ENCODE measurements at places on chromosomes 7 and 10.

- no peak for DNase-seq
Measured at GRCh38 chr10:72223743-72224101, 7.6 kb upstream of the ASCC1 start.

GRCh38 chr10:110425684-110426293 lies 71.9 kb upstream of the DUSP5 start:
- DNase-seq: peak; percentile 38

DNA sequence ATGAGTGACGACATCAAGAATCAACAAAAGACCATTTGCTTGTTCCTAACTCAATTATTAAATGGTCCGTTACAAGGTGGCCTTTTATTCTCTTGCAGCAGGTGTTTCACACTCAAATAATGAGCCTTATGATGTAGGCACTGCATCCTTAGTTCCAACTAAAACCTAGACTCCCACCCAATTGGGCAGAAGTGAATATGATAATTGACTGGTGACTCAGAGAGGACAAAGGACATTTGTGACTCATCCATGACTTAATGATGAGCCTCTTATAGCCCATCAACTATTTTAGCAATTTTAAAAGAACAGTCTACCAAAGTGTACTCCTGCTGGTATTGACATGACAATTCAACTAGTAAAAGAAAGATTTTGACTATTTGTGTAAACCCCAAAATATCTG lies 1027.8 kb upstream of the PHF14 start:
- DNase-seq: no peak

- DNase-seq: no peak
Measured at GRCh38 chr10:95350219-95350829, 59.5 kb upstream of the PDLIM1 start.

- DNase-seq: no peak
Measured at GRCh38 chr10:67520924-67521520, 175.0 kb downstream of the CTNNA3 start.

GRCh38 chr7:122901250-122901649 lies 15.0 kb upstream of the CADPS2 start:
- DNase-seq: no peak

DNA sequence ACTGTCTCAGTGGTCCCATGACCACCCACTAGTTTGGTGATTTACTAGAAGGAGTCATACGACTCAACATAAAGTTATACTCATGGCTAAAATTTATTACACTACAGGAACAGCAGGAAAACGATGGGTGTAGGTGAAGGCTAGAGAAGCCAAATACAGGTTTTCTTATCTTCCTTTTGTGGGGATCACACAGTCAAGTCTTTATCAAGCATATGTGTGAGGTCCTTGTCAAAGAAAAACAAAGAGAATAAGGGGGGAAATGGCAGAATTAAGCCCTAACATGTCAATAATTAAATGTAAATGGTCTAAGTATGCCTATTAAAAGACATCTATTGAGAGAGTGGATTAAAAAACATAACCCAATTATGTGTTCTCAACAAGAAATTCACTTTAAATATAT lies 47.8 kb upstream of the UBN2 start:
- DNase-seq: no peak

- no peak for DNase-seq
Measured at GRCh38 chr10:77360835-77361234, 276.8 kb downstream of the KCNMA1 start.

GRCh38 chr10:126101736-126102135 lies 205.4 kb downstream of the FANK1 start:
- DNase-seq: peak; percentile 25

DNA sequence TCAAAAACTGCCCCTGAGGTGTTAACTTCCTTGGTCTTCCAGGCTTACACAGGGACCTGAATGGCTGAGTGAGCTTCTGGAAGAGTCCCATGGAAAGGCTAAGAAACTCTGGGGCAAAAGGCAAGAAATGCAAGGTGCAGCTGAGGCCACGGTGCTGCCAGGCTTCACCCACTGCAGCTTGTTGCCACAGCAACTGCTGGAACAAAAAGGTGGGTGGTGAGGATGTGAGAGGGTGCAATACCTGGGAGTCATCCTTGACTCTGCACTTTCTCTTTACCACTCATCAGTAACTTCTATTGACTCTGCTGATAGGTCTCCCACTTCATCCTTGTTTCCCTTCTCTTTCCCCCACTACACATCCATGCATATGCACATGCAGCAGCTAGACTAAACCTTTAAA lies 258.6 kb downstream of the BMPER start:
- DNase-seq: no peak

GRCh38 chr10:92970301-92971070 lies 90.1 kb upstream of the CYP26C1 start:
- no peak for DNase-seq

GRCh38 chr7:83648464-83649241 lies at the start of gene SEMA3E:
Gene SEMA3E (minus strand): TSS chr7:83649139.
- no peak for DNase-seq

DNA sequence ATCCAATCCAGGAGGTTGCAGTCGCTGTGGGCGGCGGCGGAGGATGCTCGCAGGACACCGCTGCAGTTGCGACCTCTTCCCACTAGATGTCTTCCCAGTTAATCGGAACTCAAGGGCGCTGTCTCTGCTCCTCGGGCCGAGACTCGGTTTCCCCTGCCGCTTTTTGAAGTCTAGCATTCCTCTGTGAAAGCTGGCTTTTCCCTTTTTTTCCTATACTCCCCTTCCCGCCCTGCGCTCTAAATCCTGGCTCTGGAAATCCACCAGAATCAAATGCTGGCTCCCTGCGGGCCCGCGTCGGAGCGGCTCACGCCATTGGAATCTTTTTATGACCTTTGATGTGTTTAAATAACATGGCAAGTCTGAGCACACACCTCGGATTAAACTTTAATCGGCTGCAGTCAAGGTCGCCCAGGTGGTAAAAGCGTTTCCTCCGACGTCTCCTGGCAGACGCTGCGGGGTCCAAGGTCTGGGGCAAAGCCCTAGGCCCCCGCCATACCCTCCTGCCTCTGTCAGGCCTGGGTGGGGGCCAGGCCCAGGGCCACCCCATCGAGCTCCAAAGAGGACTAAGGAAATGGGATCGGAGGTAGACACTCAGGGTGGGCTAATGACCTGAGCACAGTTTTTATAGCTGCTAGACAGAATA lies 10.7 kb upstream of the HOXA13 start:
- DNase-seq: peak; percentile 73

Data from GM19239 (cell line).